ENCODE measurements at places on chromosomes 16 and 17.

- DNase-seq: no peak
These were observed 2.1 kb upstream of the ESRP2 start for GRCh38 chr16:68238029-68238345.

GRCh38 chr17:83005639-83006038 is 73.8 kb upstream of the METRNL start:
- DNase-seq: no peak

DNA sequence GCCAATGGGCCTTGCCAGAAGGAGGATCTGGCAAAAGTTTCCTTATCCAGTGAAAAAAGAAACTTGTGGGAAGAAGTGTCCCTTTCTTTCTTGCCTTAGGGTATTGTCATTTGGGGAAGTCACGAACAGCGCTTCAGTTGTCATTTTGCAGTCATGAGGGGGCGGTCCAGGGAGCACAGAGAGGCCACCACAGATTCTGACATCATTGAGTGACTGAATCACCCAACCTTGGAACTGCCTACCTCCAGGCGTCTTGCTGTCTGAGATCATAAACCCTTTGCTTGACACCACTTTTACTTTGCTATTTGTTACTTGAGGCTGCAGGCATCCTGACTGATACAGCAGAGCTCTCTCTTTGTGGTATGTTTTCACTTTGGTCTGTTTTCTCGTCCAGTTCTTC is 3.1 kb upstream of the WSCD1 start:
- no peak for DNase-seq

DNA sequence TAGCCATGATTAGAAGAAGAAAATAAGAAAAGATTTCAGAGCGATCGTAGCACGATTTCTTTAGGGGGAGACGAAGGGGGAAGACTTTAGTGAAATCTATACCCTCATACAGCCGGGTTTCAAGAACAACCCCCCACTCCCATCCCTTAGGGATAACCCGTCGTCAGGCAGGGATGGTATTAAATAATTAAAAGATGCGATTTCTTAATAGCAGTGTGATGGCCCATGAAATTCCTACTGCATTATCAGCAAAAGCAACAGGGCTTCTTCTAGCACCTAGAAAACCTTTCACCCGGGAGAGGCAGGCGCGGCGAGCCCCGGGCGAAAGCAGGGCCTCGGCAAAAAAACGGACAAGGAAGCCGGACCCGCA is 1.4 kb downstream of the CDH11 start:
- no peak for DNase-seq

DNA sequence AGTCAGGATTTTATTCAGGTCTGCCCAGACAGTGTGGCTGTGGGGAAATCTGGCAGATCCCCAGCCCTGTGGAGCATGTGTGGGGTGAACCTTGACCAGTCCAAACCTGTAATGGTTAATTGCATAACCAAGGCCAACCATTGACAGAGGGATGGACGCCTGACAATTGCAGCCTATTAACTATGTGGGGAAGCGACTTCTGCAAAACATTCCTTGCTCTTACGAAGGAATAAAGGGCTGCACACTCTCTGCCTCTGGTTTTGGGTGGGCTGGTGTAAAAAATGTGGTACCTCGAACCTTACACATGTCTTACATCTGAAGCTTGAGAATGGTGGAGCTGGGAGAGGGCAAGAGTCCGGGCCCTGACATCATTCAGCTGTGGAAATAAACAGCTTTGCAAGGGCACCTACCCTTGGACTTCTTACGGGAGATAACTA is 35.8 kb downstream of the MAF start:
- no peak for DNase-seq

DNA sequence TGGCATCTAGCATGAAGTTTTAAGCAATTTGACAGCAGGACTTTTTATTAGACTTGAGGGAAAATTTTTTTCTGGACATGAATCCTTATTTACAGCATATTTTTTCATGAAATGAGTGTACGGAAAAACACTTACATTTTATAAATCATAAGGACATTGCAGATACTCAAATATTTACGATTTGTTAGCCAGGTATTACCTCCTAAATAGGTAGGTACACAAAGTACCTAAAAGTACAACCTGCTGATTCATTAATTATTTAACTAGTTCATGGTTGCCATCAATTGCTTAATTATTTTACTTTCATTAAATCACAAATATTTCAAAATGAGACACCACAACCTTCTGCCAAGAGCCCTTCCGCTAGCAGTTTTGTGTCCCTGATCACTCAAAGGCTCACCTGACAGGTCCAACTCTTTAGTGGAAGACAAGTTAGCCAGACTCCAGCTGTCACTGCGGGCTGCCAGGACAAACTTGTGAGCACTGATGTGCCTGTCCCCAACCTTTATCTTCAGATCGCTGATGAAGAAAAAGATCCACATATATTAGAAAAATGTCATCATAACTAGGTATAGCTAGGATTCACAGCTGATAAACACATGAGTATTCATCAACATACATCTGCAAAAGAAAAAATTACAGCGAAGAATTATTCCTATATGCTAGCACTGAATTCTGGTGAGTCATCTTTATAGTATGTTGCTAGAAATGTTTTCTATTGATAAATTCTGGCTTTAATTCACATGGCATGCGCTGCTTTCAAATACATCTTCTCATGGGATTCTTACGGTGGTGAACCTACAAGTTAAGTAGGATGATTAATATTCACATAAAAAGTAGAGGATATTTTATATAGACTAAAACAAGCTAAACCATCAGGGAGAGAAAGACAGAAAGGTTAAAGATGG is 28.2 kb downstream of the ANKFY1 start:
- DNase-seq: peak; percentile 85

GRCh38 chr16:55871411-55872038 is 3.6 kb downstream of the CES5A start:
- no peak for DNase-seq

DNA sequence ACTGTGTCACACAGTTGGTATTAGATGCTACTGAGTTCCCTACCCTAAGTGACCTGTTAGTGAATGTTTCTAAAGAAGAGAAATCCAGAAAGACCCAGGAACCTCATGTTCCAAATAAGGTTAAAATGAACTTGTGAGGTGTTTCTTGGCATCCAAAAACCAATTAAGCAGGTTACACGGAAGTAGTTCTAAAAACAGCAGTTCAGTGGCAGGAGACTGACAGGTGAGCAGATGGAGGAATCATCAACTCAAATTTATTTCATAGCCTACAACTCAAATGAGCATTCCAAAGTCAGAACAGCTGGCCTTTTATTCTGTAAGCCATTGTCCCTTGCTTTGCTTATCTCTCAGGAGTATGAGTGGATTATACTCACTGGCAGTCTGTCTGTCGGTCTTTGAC is 188.3 kb downstream of the IRX3 start:
- no peak for DNase-seq

DNA sequence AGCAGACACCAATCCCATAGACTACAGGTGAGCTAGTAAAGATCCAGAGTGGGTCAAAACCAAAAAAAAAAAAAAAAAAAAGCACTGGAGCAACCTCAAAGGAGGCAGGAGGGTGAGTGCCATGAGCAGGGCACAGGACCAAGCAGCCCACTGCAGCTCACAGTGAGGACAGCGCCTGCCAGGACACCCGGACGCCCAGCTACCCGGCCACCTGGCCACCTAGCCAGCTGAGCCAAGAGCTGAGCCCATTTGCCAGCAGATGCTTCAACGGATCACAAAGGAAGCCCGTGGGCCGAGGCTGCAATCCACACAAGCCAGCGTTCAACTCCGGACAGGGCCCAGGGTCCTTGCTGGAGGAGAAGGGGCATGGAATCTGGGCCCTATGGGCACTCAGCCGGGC is 15.1 kb downstream of the AXIN1 start:
- no peak for DNase-seq

- peak; percentile 70 for DNase-seq
These were observed 2.2 kb upstream of the FZD2 start for GRCh38 chr17:44555099-44555498.

DNA sequence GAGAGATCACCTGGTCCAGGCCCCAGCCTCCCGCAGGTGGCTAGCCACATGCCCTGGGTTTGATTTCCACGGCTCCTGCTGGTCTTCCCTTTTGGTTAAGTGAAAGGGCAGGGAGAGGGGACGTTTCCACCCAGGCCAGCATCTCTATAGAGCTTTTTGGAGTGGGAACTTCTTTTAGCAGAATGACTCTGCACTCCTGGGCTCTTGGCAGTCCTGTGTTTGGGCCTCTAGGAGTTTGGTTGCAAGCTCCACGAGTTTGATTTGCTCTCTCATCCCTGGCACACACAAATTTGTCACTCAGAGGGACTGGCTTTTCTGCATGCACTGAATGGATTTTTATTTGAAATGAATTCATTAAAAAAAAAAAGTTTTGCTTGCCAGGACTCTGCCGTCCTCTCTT is 32.8 kb downstream of the MSI2 start:
- no peak for DNase-seq

DNA sequence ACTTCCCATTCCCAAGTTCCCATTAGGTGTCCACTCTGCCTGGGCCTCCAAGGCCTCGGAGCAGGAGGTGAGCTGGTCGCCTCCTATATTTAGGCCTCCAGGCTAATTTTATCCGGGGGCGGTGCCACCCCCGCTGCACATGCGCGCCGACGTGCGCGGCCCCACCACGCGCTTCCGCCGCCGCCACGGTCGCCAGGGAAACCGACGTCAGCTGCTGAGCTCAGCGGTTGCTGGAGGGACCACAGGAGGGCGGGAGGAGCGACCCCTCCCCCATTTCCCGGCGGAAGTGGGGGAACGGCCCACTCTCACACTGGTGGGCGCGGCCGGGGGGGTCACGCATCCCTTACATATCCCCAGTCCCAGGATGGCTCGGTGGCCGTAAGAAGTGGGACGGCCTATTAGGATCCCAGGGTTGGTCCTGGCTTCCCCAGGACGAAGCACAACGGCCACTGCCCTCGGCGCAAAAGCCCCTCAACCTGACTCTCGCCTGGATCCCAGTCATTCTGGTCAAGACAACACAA is 1.0 kb downstream of the PER1 start:
- peak; percentile 89 for DNase-seq

GRCh38 chr16:49859125-49859811 is 3.4 kb upstream of the ZNF423 start:
- DNase-seq: no peak

DNA sequence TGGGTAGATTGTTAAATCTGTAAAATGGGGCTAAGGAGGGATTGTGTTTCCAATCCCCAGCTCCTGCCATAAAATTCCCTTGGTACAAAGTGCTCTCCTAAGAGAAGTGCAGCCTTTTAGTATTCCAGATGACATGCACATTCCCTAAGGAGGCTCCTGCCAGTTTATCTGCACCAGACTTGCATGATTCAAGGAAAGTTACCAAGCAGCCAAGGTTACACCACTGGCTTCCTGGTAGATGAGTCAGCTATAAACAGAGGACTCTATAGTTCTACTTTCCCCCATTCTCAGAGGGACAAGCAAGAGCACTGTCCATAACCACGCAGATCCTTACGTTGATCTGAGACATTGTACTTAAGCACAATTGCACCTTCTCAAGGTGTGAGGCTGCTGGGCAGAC is 1.9 kb downstream of the CALB2 start:
- peak; percentile 82 for DNase-seq

DNA sequence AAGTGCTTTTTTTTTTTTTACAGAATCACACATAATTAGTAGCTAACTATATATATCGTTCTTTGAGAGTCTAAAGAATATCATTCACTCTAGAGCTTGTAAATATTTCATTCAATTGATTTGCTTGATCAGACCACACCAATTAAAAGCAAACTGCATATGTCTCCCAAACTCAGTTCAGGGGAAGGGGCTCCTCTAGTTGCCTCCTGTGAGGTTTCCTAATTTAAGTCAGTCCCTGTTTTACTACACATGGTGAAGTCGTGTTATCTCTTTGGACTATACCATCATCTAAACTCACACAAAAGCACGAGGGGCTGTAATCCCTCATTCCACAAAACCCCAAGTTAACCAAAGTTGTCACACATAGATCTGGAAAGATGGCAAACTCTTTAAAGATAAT is 11.7 kb downstream of the NACA2 start:
- no peak for DNase-seq

- no peak for DNase-seq
These were observed 236.7 kb upstream of the CIBAR2 start for GRCh38 chr16:85348911-85349334.

- no peak for DNase-seq
These were observed 73.1 kb downstream of the LMF1 start for GRCh38 chr16:897701-898100.

DNA sequence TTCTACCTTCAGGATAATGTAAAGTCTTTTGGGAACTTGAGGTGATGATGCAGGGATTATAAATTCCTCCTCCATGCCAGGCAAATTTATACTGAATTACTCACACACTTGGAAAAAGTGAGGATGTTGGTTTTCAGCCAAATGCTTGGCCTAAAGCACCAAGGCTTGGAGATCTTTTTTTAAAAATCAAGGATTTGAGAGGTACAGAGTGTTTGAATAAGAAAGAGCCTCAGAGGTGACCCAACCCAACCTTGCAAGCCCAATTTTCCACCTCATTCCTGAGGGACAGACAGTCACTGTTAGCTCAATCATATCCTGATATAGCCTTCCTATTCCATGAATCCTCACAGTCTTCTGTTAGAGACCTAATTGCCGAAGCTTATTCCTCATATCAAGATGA is 14.0 kb downstream of the GRIN2A start:
- peak; percentile 16 for DNase-seq

DNA sequence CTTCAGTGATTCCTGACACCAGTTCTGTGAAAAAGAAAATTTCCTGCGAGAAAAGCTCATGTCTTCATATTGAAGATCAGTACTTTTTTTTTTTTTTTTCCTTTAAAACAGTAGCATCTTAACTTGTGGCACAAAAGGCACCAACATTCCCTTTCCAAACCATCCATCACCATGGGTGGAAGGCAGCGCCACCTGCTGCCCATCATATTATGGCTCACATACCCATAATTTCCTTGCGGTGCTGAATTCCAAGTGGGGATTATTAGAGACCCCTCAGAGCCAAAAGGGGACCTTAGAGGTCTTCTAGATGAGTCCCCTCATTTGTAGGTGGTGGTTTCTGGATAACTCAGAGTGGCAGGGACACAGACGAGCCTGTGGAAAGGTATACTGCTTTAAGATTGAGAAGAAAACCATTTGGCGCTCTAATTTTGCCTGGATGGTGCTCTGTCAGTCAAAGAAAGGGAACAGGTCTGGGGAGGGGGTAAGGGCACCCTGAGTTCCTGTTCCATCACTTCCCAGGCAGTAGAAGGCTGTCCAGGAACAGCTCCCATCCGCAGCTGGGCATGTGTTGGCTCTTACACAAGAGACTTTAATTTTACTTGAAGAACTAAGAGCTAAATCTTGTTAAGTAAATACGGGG is 7.9 kb upstream of the SOST start:
- DNase-seq: peak; percentile 62

GRCh38 chr16:82876951-82877350 is 250.2 kb downstream of the CDH13 start:
- DNase-seq: no peak

- no peak for DNase-seq
These were observed 79.4 kb downstream of the SDK2 start for GRCh38 chr17:73564843-73565242.

- peak; percentile 59 for DNase-seq
These were observed 60.1 kb upstream of the MED9 start for GRCh38 chr17:17416400-17417360.

- peak; percentile 23 for DNase-seq
These were observed 868 bp downstream of the KCNJ12 start for GRCh38 chr17:21376759-21377690.

GRCh38 chr16:1770328-1771187 is 785 bp downstream of the NME3 start:
- DNase-seq: peak; percentile 16

GRCh38 chr17:41692722-41693521 is 4.2 kb downstream of the EIF1 start:
- no peak for DNase-seq

- no peak for DNase-seq
These were observed 593 bp downstream of the SLC38A7 start for GRCh38 chr16:58684001-58684353.

All from fibroblast of skin of scalp (primary cell).